ENCODE measurements at places on chromosomes 7 and 10. TPM values are rescaled to one million over a fixed set of nuclear protein-coding genes. Genes with fewer than 3 reads are reported as not detected.

CDHR1 gene
- total RNA-seq: 0.41 TPM

ARPC1A gene
- 131 TPM for total RNA-seq

CDH23 gene
- 4.5 TPM for total RNA-seq

PMPCB gene
- total RNA-seq: 78.1 TPM

DNA sequence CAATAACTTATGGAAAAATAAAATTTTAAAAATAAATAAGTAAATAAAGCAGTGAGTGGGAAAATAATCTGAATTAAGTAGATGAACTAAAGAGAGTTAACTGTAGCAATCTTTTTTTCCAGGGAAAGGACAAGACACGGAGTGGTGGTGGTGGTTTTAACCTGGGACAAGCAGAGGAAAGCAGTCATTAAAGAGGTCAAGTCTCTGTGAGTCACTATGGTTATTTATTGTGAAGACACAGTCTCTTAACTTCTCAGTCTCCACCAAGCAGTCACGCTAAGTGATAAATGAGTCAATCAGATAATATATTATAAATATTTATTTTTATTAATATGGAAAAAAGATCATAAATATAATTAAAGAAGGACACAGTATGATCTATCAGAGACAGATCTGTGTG is 228.1 kb upstream of the MEOX2 start:
- H3K27ac ChIP-seq: no peak overlapping the region
- no peaks in the 10 kb centered on the region for H3K4me1 ChIP-seq
- H3K4me3 ChIP-seq: no peak overlapping the region
- H3K36me3 ChIP-seq: no peaks in the 10 kb centered on the region
- H3K27me3 ChIP-seq: no peaks in the 10 kb centered on the region

DNA sequence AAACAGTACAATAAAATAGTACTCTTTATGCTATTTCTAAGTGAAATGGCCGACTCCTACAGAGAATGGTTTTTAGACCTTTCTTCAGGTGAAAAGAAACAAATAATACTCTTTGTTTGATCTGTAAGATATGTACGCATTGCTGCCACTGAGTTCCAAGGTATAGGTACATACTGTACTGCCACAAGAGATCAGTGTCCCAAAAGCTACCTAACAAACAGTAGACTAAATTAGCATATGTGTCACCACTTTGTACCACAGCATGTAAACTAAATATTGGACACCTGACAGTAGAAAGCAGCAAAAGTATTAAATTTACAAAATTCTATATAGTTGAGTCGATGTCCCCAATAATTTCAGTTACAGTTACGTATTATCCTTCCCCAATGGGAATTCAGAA is 14.4 kb downstream of the MTPN start:
- H3K4me3 ChIP-seq: no peak overlapping the region
- H3K4me1 ChIP-seq: peaks cover 92% of the 10 kb centered on the region
- no peaks in the 10 kb centered on the region for H3K36me3 ChIP-seq

GRCh38 chr7:70432567-70433001 is 699.4 kb upstream of the GALNT17 start:
- H3K27ac ChIP-seq: no peak overlapping the region
- H3K36me3 ChIP-seq: no peaks in the 10 kb centered on the region
- DNase-seq: no peak
- H3K27me3 ChIP-seq: no peaks in the 10 kb centered on the region

GRCh38 chr7:151424799-151425198 is 15.0 kb upstream of the WDR86 start:
- no peak for DNase-seq
- no peak overlapping the region for H3K4me3 ChIP-seq
- H3K4me1 ChIP-seq: peaks cover 5% of the 10 kb centered on the region
- peaks cover 11% of the 10 kb centered on the region for H3K27me3 ChIP-seq

GRCh38 chr10:13788711-13789447 is 202.1 kb downstream of the PRPF18 start:
- H3K4me1 ChIP-seq: peaks cover 59% of the 10 kb centered on the region
- H3K36me3 ChIP-seq: peaks cover 5% of the 10 kb centered on the region
- H3K4me3 ChIP-seq: peak overlapping the region; percentile 19
- H3K27ac ChIP-seq: peak overlapping the region; percentile 84
- peak; percentile 71 for DNase-seq

DNA sequence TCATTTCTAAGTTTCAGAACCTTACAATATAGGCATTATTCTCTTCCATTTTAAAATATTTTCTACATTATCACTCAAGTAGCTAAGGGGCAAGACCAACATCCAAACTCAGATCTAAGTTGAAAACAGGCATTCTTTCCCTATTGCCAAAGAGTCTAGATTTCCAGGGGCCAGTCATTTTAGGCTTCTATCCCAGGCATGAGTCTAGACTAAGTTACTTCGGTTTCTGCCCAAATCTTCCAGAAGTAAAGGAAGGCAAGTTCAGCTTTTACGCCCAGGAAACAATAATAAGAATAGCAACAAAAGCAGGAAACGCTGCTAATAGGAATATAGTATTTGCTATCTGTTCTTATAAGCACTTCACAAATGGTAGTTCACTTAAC is 189.9 kb downstream of the DGKI start:
- peak overlapping the region; percentile 1 for H3K27ac ChIP-seq
- H3K27me3 ChIP-seq: no peaks in the 10 kb centered on the region
- H3K36me3 ChIP-seq: no peaks in the 10 kb centered on the region
- H3K4me3 ChIP-seq: no peak overlapping the region
- H3K4me1 ChIP-seq: peaks cover 25% of the 10 kb centered on the region
- no peak for DNase-seq

DNA sequence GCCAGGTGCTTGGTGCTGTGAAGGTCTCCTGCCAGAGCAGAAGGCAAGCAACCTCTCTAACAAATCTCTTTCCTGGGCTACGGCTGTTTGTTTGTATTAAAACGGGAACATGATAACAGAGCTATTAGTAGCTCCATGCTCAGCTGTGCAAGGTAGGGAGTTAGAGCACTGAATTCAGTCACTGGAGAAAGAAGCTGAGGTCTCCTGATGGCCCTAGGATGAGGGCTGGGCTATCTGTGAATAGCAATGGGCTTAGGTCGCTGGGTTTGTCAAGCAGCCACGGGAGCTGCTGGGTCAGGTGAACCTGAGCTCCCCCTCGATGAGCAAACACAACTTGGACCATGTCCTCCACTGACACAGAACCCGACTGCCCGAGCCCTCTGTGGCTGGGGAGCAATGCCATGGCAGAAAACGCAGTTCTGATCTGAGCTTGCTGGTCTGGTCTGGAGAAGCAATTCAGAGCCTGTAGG is 24.4 kb downstream of the TACC2 start:
- DNase-seq: no peak
- H3K4me1 ChIP-seq: peaks cover 88% of the 10 kb centered on the region
- H3K27me3 ChIP-seq: no peaks in the 10 kb centered on the region
- peak overlapping the region; percentile 20 for H3K4me3 ChIP-seq
- H3K36me3 ChIP-seq: no peaks in the 10 kb centered on the region
